ENCODE measurements at places on chromosomes 2 and 18. TPM values are rescaled to one million over a fixed set of nuclear protein-coding genes. Genes with fewer than 3 reads are reported as not detected.

- no peak for DNase-seq
Observed at GRCh38 chr18:70363861-70364260, 75.0 kb downstream of the SOCS6 start.

GRCh38 chr18:48775372-48776155, 175.2 kb downstream of the SMAD7 start:
- DNase-seq: no peak

GRCh38 chr2:197613509-197613987, 61.8 kb downstream of the RFTN2 start:
- DNase-seq: no peak

GRCh38 chr2:157922336-157922735, 46.2 kb upstream of the ACVR1 start:
- DNase-seq: no peak

Gene IL1B
- total RNA-seq: 2.7 TPM

Gene BUB1
- total RNA-seq: 0.17 TPM

Measured in ovary (tissue), 10 donors.